ENCODE measurements at places on chromosomes 7 and 10. TPM values are rescaled to one million over a fixed set of nuclear protein-coding genes. Genes with fewer than 3 reads are reported as not detected.

DNA sequence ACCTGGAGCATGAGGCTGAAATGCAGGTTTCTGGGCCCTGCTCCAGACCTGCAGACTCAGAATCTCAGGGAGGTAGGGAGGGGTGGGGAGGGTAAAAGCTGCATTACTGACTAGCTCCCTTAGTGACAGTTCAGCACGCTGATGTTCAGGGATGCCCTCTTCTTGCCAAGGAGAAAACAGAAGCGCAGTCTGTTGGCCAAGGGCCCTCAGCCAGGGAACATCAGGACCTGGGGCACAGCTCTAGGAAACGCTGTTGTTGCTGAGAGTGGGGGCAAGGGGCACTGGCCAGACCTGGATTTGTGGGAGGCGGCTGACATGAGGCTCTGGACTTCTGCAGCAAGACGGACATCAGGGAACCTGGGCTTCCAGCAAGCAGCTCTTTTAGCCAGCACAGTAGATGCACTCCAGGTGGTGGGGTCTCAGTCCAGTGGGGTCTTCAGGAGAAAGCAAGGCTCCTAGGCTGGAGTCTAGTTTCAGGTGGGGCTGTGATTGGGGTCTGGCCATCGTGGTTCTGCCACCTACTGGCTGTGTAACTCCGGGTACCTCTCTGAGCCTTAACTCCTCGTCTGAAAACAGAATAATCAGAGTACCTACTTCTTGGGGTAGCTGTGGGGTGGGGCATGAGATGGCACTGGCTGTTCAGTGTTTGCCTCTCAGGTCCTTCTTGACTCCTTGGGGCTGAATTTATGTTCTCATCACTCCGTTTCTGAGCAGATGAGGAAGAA is 72.9 kb upstream of the PRLHR start:
- DNase-seq, result no peak

- DNase-seq, result no peak
Measured at GRCh38 chr7:137122145-137122544, 221.4 kb downstream of the PTN start.

GRCh38 chr7:28785041-28785995 is 172.8 kb downstream of the TRIL start:
- DNase-seq, result no peak

GRCh38 chr10:62454687-62455397 is 80.7 kb downstream of the ZNF365 start:
- DNase-seq, result no peak

TRPV5 gene
- not detected for total RNA-seq

KMT2E gene
- 65.7 TPM for total RNA-seq

GNAT3 gene
- total RNA-seq, result not detected

ADRA2A gene
- total RNA-seq, result 1.1 TPM
